Activated naive CD8-positive, alpha-beta T cell treated with anti-CD3 and anti-CD28 coated beads for 36 hours (primary cell): ENCODE measurements at places on chromosomes 13 and 19.

DNA sequence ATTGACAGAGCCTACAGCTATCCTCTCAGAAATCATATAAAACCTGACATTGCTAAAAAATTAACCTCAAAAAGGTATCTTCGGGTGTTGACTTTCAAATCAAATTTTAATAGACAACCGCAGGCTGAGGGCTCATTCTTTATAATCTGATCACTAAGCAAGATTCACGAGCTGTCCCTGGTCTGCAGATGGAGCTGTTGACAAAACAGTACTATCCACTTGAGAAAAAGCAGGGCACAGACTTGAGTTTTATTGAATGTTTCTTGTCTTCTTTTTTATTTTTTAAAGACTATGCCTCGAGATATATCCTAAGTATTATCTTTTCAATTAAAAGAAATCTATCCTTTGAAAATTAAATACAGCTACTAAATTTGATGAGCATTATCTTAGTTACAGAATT lies 540.5 kb downstream of the PCDH9 start:
- no peak for DNase-seq
- no peaks in the 10 kb centered on the region for H3K4me1 ChIP-seq
- H3K27me3 ChIP-seq, result no peaks in the 10 kb centered on the region

DNA sequence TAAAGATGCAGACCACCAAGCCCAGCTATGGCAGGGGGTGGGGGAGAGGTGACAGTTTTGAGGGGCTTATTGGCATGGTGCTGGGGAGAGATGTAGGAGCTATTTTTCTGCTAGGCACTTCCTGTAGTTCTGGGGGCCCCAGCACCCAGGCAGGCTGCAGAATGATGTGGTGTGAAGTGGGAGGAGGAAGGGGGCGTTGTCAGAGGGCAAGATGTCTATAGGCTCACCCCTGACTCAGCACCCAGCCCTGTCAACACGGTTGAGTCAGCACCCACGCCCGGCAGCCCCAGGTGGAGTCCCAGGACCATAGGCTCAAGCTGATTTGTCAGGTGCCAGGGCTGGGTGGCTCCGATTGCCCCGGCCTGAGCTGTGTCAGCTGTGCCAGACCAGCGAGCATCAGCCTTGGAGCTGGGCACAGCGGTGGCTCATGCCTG lies 5.8 kb downstream of the KLF2 start:
- H3K4me1 ChIP-seq, result peaks cover 56% of the 10 kb centered on the region
- peaks cover 22% of the 10 kb centered on the region for H3K27me3 ChIP-seq
- peak; percentile 89 for DNase-seq
- peak overlapping the region; percentile 48 for H3K27ac ChIP-seq

DNA sequence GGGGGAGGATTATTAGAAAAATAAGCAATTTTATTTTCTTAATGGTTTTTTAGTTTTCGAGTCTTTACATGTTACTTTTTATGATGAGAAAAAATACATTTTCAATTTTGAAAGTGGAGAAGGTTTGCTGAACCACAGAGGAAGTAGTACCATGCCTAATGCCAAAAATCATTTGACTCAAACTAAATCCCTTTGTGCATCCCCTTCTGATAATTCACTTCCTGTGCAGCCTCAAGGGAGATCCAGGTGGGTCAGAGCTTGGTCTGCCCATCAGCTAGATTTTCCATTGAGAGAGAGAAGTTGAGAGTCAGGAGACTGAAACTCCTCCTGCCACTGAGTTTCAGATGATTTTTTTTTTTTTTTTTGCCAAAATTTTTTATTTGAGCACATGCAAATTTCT lies 571.7 kb downstream of the LIG4 start:
- H3K27me3 ChIP-seq, result no peaks in the 10 kb centered on the region
- no peaks in the 10 kb centered on the region for H3K4me1 ChIP-seq

DNA sequence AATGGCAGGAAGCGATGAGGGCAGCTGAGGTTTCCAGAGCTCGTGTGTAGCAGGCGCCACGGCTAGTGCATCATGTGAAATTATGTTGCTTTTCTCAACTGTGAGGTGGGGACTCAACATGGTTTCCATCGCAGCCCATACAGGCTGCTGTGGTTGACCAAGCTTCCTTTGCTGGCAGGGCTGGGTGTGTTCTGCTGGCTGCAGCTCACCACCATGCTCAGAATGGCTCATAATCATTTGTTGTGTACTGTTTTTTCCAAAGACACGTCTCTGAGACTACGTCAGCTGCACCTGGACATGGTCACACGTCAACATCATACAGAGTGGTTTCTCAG lies 16.1 kb upstream of the RASA3 start:
- peaks cover 2% of the 10 kb centered on the region for H3K36me3 ChIP-seq
- H3K27ac ChIP-seq, result peak overlapping the region; percentile 94
- DNase-seq, result peak; percentile 87
- peaks cover 78% of the 10 kb centered on the region for H3K4me1 ChIP-seq

DNA sequence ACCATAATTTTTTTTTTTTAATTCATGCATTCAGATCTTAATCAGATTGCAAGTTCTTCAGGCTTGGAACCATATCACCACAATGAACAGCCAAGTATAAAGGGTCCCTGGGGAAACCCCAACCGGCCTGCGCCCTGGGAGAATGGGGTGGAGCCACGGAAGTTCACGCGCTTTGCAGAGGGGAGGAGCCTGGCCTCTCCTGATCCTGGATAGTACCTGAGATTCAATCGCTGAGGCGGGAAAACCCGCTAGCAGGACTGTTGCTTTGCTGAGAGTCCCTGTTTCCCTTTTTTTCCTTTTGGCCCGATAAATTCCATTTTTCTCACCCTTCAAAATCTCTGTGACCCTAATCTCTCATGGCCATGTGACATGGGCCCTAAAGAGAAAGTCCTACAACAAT lies 385.1 kb downstream of the IRS2 start:
- H3K4me3 ChIP-seq, result no peak overlapping the region
- DNase-seq, result no peak
- H3K36me3 ChIP-seq, result no peaks in the 10 kb centered on the region
- H3K27ac ChIP-seq, result no peak overlapping the region
- H3K4me1 ChIP-seq, result no peaks in the 10 kb centered on the region
- peaks cover 16% of the 10 kb centered on the region for H3K27me3 ChIP-seq

DNA sequence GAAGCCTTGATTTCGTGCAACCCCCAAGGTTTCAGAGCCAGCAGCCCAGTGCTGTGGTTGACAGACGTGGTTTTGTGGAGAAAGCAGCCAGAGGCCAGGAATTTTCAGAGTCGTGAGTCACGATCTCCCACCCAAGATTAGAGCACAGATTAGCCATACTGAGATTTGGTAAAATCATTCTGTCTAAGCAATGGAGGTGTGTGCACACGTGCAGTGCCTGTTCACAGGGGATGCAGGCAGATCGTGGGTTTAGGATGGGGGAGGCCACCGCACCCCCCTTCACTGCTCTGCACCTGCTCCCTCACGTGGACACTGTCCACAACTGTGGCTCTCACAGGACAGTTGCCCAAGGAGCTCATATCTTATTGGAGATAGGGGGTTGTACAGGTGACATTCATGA lies 46.6 kb upstream of the GPR183 start:
- peaks cover 86% of the 10 kb centered on the region for H3K4me1 ChIP-seq
- peaks cover 58% of the 10 kb centered on the region for H3K36me3 ChIP-seq
- peak overlapping the region; percentile 85 for H3K27ac ChIP-seq
- DNase-seq, result peak; percentile 14
- peak overlapping the region; percentile 3 for H3K4me3 ChIP-seq

DNA sequence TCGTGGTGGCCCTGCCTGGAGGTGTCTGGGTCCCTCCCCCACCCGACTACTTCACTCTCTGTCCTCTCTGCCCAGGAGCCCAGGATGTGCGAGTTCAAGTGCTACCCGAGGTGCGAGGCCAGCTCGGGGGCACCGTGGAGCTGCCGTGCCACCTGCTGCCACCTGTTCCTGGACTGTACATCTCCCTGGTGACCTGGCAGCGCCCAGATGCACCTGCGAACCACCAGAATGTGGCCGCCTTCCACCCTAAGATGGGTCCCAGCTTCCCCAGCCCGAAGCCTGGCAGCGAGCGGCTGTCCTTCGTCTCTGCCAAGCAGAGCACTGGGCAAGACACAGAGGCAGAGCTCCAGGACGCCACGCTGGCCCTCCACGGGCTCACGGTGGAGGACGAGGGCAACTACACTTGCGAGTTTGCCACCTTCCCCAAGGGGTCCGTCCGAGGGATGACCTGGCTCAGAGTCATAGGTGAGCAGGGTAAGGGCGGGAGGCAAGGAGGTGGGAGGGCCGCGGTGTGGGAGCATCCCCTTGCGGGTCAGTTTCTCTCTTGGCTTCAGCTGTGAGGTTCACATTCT lies 19.2 kb downstream of the NECTIN2 start:
- no peaks in the 10 kb centered on the region for H3K36me3 ChIP-seq
- no peak for DNase-seq
- no peak overlapping the region for H3K4me3 ChIP-seq
- H3K27me3 ChIP-seq, result no peaks in the 10 kb centered on the region
- no peak overlapping the region for H3K27ac ChIP-seq

- peaks cover 16% of the 10 kb centered on the region for H3K27me3 ChIP-seq
- no peaks in the 10 kb centered on the region for H3K4me1 ChIP-seq
- no peak overlapping the region for H3K4me3 ChIP-seq
- no peak for DNase-seq
Measured at GRCh38 chr13:42707048-42707447, 74.3 kb upstream of the FAM216B start.

GRCh38 chr13:113448885-113449692 lies 4.2 kb downstream of the ADPRHL1 start:
- peaks cover 4% of the 10 kb centered on the region for H3K36me3 ChIP-seq
- H3K27ac ChIP-seq, result peak overlapping the region; percentile 34
- no peak for DNase-seq
- H3K4me1 ChIP-seq, result no peaks in the 10 kb centered on the region
- H3K27me3 ChIP-seq, result no peaks in the 10 kb centered on the region

- peaks cover 8% of the 10 kb centered on the region for H3K36me3 ChIP-seq
- H3K27ac ChIP-seq, result no peak overlapping the region
- no peaks in the 10 kb centered on the region for H3K27me3 ChIP-seq
- H3K4me1 ChIP-seq, result peaks cover 7% of the 10 kb centered on the region
- no peak for DNase-seq
- H3K4me3 ChIP-seq, result no peak overlapping the region
Measured at GRCh38 chr19:10896851-10897526, 25.6 kb downstream of the CARM1 start.

DNA sequence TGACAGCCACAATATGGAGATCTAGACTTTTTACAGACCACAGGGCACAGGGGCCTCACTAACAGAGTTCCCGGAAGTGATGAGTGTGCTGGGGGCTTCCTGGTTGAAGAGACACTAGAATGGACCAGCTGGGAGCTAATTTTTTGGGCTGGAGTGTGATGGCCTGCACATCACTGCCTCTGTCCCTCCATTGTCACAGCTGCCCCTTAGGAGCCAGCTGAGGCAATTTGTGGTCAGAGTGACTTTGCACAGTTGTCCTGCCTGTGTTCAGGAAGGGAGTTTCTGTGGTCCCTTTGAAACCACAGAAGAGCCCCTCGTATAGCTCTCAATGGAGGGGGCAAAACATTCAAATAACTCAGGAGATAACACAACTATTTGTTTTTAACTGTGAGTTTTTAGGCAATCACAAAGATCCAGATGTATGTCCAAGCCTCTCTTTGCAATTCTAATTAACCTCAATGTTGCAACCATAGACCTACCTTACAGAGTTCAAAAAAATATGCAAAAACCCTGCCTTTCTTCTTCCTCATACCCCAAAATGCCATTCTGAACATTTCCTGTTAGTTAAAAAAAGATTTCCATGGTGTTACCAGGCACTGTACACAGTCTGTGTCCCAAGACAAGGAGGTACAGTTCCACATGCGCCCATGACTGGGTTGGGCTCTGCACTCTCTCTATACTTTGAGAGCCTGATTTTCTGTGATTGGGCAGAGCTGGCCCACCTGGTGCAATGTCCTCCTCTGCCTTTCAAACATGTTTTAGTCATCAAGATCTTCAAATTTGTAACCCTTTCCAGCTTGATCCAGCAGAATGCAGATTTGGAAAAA lies 2.4 kb downstream of the ALOX5AP start:
- H3K27me3 ChIP-seq, result peaks cover under 1% of the 10 kb centered on the region
- DNase-seq, result peak; percentile 22
- H3K27ac ChIP-seq, result peak overlapping the region; percentile 70
- H3K4me1 ChIP-seq, result peaks cover 66% of the 10 kb centered on the region
- H3K4me3 ChIP-seq, result peak overlapping the region; percentile 40
- peaks cover 8% of the 10 kb centered on the region for H3K36me3 ChIP-seq

DNA sequence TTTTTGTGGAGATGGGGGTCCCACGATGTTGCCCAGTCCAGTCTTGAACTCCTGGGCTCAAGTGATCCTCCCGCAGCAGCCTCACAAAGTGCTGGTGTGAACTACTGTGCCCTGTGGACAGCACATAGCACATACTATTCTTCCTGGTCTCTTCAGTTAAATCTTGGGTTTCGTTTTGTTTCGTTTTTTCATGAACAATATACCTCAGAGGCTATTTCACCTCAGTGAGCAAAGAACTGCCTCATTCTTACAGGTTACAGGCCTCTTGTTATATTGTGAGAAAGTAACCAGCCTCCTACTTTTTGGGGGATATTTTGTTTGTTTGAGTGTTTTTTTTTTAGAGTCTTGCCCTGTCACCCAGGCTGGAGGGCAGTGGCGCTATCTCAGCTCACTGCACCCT lies 1.3 kb upstream of the C3 start:
- DNase-seq, result no peak
- H3K27ac ChIP-seq, result no peak overlapping the region
- H3K36me3 ChIP-seq, result no peaks in the 10 kb centered on the region
- peaks cover 3% of the 10 kb centered on the region for H3K27me3 ChIP-seq
- H3K4me3 ChIP-seq, result no peak overlapping the region
- peaks cover 21% of the 10 kb centered on the region for H3K4me1 ChIP-seq

DNA sequence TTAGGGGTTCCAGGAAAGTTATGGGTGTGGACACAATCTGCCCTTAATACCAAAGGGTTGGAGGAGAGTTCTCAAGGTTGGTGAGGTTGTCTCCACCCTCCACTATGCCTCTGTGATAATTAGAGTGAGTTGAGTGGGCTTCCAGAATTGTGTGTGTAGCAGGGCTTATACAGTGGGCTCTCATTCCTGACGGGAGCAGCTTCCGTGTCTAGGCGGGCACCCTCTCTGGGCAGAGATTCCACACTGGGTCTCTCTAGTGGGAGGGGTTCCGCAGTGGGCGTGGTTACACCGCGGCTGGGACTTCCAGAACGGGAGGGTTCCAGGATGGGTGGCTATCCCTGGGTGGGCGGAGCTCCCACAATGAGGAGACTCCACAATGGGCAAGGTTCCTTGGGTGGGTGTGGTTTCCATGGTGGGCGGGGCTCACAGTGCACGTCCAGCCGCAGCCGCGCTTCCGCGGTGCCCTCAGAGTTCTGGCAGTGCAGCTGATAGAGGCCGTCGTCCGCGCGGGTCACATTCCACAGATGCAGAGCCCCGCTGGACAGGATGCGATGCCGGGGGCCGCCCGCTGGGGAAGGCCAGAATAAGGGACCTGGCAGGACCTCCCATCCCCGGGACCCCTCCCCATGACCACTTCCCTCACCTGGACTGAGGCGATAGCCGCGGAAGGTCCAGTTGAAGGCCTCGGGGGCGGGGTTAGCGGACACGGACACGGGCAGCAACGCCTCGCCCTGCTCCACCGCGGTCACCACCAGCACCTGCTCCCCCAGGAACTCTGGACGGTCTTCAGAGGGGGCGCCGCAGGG lies 8.4 kb downstream of the NPHS1 start:
- no peak overlapping the region for H3K4me3 ChIP-seq
- no peak for DNase-seq
